ENCODE measurements at places on chromosomes 1 and 21.

DNA sequence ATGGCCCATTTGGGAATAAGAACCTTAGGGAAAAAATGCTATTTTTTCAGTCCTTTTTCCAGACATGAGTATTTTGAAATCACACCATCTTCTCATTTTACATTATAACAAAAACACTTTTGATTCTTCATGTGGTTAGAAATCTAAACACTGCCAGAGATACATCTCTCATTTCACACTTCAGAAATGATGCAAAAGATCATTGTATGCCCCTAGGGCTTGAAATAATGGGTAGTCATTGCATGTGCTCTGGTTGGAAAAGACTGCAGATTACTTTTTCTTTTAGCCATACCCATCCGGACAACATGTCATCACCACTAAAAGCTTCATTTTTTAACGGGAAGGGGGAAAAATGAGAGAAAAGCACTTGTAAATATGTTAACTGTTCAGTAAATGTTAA lies 1152.2 kb upstream of the ADGRL4 start:
- DNase-seq: no peak

DNA sequence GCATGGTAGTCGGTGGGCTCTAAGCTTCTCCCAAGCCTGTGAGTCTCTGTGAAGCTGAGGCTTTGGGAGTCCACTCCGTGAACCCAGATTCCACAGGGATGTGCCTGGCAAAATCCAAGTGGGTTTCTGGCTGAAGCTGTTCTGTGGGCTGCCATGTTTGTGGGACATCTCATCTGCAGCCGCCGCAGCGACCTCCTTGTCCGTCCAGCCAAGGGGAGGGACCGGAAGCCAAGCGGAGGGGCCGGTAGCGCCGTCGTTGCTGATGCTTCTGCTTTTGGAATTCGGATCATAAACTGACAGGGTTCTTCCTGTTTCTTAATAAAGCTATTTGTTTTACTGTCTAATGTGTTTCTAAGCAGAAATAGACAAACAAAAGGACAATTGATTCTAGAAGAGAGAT lies 13.3 kb downstream of the KIF26B start:
- DNase-seq: no peak

- no peak for DNase-seq
Observed at GRCh38 chr1:92461364-92462097, 25.2 kb downstream of the GFI1 start.

- DNase-seq: no peak
Observed at GRCh38 chr21:44762221-44763049, 39.2 kb downstream of the UBE2G2 start.

DNA sequence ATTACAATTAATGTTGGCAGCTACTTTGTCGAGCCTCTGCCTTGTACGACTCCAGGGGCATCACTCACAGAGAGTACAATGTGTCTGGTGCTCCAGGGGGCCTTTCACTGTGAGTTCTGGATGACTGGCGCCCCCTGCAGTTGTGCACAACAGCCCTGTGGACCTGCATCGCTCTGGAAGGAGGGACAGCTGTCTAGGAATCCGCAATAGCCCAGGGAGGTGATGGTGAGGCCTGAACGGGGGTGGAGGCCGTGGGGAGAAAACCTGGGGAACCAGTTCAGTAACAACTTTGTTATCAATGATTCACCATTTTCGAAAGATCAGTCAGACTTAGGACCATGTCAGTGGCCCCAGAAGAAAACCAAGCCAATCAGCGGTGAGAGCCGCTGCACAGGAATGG lies 189.1 kb downstream of the KAZN start:
- no peak for DNase-seq

DNA sequence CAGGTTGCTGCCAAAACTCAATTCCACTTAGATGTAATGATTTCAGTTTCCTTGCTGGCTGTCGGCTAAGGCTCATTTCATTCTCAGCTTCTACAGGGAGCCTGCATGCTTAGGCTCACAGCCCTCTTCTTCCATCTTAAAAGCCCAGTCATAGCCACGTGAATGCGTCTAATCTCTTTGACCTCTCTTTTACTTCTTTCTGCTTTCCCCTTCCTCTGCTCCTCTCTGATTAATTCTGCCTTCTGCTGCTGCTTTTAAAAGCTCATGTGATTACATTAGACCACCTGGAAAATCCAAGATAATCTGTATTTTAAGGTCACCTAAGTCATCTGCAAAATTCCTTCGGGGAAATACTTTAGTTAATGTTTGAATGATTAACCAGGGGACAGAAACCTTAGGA lies 812.8 kb upstream of the BRINP3 start:
- DNase-seq: no peak

DNA sequence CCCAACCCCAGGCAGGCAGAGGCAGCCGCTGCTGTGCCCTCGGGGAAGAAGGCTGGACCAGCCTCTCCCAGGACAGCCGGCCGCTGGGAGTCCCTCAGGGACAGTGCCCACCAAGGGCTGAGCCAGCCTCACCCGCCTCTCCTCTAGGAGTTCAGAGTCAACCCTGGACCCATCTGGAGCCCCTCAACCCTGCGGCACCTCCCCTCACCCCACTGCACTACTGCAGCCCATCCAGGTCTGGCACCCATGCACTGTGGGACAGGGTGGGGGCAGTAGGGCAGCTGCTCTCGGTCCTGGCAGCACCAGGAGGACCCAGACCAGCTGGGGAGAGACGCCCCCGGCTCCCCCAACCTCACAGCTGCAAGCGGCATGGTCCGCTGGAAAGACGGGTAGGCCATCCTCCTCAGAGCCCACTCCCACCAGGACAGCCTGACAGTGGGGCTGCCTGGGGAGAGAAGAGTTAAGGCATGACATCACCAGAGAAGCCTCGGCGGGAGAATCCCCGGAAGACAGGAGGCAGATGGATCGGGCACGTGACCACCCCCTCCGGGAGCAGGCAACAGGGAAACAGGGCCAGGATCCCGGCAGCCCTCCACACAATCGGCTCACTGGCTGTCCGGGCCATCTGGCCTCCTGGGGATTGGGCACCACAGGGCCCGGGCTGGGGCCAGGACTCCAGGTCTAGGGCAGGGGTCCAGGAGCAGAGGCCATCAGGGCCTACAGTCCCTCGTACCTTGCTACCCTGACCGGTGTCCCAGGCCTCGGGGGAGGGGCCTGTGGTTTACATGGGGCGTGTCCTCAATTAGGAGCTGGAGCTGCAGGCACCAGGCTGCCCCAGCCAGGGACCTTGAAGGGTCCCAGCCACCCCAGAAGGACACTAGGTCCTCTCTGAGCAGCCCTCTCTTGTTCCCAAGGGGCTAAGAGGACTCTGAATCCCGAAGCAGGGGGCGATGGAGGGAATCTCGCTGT lies 3.1 kb downstream of the ACAP3 start:
- peak; percentile 67 for DNase-seq

GRCh38 chr1:92752719-92753118 lies 32.2 kb downstream of the EVI5 start:
- peak; percentile 11 for DNase-seq

DNA sequence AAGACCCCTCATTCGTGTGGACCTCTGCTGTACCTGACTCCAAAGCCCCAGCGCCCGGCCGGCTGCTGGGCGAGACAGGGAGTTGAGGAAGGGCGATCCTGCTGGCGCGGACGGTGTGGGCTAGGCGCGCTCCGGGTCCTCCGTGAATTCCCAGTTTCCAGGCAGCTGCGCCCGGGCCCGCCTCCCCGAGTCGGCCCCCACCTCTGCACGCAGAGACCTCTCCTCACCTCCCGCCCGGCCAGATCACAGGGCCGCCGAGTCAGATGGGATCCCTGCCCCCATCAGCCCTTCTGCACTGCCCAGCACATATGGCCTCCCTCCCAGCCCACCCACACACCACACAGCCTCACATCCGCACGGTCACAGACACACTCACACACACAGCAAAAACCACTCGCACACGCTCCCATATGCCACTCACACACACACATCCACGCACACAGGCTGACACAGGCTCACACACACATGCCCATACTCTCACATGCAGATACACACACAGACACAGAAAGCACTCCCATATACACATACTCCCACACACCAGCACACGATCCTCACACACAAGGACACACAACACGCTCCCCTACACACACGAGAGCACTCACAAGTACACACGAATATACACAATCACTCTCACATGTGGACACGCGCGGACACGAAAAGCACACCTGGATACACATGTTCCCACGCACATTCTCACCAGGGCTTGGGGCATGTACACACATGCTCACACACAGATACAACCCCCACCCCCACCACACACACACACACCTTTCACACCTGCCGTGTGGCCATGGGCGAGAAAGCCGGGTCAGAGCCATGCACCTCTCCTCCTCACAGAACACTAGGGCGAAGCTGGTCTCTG lies 7.2 kb upstream of the GUCA2B start:
- DNase-seq: no peak

DNA sequence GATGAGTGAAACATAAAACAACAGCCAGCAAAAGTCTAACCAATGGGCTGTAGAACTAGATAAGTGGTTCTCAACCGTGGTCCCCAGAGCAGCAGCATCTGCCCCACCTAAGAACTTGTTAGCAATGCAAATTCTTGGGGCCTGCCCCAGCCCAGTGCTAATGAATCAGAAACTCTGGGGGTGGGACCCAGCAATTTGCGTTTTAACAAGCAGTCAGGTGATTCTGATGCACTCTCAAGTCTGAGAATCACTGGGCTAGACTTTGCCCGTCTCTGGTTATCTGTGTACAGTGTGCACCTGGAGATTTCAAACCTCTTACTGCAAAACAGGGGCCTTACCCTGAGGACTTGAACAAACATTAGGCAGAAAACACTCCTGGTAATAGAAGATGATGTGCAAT lies 66.5 kb downstream of the PLXNA2 start:
- peak; percentile 35 for DNase-seq

GRCh38 chr1:220093361-220094015 lies 444 bp upstream of the IARS2 start:
- DNase-seq: no peak

GRCh38 chr1:193609592-193609991 lies 423.2 kb upstream of the B3GALT2 start:
- DNase-seq: no peak

DNA sequence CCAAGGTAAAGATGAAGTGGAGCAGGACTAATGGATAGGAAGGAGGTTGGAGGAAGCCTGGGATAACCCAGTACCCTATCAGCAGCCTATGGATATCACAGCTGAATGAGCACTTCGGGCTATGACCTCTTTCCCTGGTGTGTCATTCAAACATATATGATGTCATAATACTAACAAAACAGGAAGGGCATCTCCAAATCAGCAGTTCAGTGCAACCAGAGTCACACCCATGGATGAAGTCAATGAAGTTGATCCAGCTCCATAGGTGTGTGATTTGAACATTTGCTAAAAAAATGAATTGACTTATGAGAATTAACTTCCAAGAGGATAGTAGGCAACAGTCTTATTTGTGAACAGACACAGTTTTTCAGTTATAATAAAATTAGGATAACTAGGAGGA lies 1.7 kb upstream of the C1orf116 start:
- DNase-seq: no peak

DNA sequence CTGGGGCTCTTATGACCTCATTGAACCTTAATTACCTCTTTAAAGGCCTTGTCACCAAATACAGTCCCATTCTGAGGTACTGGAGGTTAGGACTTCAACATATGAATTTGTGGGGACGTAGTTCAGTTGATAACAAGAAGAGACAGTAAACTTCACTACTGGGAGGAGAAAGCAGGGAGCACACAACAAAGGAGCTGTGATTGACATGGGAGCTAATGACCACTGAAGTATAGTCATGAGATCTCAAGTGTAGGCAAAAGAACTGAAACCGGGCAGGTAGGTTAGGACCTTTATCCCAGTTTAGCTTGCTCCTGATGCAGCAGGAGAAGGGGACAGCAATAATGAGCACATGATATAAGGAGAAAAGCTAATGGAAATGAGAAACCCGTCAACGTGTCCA lies 11.8 kb upstream of the MAB21L3 start:
- no peak for DNase-seq

DNA sequence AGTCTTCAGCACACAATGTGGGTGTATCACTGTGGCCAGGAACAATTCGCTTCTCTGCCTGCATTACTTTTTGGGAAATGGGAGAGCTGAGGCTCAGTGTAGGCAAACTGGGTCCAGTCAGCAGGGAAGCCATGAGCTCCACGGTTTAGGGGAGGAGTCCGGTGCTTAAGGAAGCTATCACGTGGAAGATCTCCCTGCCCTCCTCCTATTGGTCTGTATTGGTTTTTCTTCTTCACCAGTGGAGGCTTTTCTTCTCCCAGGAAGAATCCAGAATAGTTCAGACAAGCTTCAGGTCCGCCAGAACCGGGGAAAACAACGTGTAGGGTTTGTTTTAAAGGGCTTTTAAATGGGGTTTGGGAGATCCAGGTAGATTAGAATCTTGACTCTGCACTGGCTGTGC lies 156.2 kb upstream of the CAMK1G start:
- no peak for DNase-seq

GRCh38 chr21:36706951-36707762 lies 8.2 kb downstream of the SIM2 start:
- no peak for DNase-seq

DNA sequence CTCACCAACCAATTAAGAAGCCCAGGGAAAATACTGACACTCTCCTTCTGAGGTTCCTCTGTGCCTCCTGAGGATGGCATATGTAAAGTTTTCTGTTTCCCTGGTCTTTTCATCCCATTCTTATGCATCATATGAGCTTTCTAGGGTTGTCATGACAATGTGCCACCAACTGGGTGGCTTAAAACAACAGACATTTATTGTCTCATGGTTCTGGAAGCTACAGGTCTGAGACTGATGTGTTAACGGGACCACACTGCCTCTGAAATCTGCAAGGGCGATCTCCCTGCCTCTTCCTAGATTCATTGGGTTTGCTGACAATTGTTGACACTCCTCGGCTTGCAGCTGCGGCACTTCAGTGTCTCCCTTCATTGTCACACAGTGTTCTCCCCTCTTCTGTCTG lies 308.4 kb downstream of the RGS7 start:
- DNase-seq: no peak

GRCh38 chr1:53577761-53578100 lies 118.5 kb downstream of the DMRTB1 start:
- DNase-seq: no peak

- DNase-seq: no peak
Observed at GRCh38 chr1:33322109-33322508, 1.2 kb upstream of the A3GALT2 start.

DNA sequence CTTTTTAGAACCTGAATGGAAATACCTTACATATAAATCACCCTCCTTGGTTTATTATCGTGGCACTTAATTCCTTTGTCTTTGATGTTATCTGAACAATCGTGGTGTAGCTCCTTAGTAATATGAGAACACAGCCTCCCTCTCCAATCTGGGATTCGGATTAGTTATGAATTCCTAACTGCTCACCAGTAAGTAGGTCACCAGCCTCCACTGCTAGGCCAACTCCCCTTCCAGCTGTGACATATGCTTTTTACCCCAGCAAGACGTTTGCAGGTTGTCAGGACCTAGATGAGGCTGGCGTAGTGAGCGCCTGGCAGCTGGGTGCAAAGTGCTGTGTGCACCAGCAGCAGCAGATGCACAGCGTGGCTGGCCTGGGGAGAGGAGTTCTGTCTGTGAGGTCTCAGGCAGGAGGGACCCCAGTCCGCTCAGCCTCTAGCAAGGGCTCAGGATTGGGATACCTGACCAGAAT lies 38.2 kb downstream of the NTPCR start:
- peak; percentile 45 for DNase-seq
